ENCODE measurements at places on chromosomes 6 and 20. TPM values are rescaled to one million over a fixed set of nuclear protein-coding genes. Genes with fewer than 3 reads are reported as not detected.

DNA sequence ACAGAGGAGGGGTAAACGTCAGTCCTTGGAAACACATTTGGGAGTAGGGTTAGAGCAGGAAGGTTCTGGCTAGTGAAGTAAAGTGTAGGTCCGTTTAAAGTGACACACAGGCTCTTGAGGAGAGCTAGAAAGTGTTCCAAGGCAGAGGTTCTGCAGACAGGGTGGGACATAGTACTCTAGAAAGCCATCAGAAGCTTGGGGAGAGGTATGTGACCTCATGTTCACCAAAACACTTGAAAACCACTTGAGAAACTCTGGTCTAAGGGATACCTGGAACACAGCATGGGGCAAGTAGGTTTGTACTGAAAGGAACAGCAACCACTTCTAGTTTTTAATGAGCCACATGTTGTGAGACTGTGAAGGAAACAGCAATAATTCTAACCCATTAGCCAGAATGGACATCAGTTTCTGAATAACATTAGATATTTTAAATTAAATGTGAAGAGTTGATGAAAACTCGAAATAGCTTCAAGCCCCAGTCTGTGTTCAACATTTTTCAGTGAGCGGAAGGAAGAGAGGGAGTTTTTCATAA lies 49.0 kb downstream of the SOBP start:
- DNase-seq: no peak

GRCh38 chr20:22916021-22916842 lies 118.9 kb upstream of the SSTR4 start:
- no peak for DNase-seq

DNA sequence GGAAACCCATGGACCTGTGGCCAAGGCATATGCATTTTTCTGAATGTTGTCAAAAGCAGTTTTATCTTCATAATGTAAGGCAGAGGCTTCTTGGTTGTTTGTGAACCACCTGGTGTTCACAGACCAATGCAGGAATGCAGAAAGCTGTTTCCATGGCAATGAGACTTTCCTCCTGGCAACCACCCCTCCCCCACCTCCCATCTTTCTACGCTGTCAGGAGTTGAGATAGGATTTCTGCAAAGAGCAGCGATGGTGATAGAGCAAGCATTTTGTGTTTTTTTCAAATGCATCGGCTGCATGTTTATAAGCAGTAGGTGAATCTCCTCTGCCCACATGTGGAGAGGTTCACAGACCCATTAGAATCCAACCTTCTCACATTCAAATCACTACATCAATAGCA lies 114.1 kb upstream of the SMLR1 start:
- peak; percentile 32 for DNase-seq

DNA sequence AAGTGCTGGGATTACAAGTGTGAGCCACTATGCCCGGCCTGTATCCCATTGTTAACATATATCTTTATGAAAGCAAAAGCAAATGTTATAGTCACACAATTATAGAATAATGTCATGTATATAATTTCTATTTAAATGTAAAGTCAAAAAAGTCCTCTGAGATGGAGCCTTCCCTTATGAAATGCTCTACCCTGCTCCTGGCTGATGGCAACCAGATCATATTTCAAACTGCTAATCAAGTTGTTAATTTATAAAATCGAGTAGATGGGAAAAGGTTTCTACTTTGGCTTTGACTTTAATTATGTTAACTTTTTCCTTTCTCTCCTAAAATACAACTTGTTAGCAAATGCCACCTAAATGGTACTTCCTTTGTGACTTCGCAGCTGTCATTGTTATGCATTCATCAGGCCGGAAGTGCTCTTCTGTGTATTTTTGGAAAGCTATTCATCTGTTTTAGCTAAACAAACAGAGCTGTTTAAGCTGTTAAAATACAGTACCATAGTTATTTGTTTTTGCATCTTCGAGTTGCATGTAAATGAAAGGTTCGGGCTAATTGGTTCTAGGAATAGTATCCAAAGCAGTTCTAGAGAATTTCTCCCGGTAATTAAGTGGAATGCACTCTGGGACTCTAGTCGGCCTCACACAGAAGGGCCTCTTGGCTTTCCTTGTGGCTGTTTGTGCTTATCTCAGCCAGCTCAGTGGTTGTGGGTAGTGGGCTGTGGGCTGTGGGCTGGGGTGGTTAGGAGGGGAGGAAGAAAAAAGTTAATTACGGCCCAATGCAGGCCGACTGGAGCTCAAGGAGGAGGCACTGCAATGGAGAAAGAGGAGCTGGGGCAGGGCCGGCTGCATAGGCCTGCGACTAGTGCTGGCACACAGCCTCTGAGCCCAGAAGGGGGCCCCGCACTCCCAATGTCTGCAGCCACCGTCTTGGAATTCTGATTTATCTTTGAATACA lies 34.8 kb downstream of the SLC35D3 start:
- DNase-seq: no peak

DNA sequence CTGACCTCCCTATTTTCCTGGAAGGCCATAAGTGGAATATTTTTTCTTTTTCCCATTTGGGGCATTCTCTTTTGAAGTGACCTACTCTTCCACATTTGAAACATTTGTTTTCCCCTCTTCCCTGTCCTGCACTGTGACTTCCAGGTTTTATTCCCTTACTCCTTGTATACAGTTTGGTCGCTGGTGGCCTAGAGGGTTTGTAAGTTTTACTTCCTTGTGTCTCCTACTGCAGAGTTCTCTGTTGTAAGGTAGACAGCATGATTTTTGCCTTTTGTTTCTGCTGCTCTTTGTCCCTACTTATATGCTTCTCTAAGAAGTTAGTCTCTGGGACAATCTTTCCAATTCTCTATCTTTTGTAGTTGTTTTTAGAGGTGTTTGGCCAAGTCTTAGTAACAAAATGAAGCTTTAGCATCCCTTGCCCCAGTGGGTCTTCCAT lies 7.4 kb upstream of the ZNFX1 start:
- DNase-seq: no peak

- DNase-seq: no peak
These were observed 60.7 kb upstream of the LTV1 start for GRCh38 chr6:143782481-143782880.

GRCh38 chr20:3068986-3069900 lies 2.2 kb upstream of the OXT start:
- no peak for DNase-seq

DNA sequence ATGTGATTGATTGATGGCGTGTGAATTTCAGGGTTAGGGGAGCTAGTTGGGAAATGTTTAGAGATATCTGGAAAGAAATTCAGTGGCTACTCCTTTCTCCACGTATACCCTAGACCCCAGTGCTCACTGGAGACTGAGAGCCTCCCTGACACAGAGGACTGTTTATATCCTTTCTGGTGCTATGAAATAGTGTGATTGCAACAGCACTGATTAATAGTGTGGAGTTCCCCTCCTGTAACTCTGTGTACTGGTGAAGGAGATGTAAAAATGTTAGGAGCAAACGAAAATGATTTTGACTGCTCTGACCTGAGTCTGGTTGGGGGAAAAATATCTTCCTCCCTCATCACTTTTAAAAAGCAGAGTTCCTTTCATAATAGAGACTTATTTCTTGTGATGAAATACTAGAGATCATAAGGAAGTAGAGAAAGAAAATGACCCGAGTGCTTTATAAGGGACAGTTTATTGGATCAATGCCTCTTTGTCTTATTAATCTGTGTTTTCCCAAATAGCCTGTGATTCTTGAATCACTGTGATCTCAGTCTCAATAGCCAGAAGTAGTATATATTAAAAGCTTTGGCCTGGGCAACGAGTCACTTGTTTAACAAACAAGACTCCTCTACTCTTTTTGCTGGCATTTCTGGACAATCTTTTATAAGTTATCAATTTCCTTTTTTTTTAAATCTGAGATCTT lies 92.3 kb downstream of the RNF182 start:
- DNase-seq: no peak

DNA sequence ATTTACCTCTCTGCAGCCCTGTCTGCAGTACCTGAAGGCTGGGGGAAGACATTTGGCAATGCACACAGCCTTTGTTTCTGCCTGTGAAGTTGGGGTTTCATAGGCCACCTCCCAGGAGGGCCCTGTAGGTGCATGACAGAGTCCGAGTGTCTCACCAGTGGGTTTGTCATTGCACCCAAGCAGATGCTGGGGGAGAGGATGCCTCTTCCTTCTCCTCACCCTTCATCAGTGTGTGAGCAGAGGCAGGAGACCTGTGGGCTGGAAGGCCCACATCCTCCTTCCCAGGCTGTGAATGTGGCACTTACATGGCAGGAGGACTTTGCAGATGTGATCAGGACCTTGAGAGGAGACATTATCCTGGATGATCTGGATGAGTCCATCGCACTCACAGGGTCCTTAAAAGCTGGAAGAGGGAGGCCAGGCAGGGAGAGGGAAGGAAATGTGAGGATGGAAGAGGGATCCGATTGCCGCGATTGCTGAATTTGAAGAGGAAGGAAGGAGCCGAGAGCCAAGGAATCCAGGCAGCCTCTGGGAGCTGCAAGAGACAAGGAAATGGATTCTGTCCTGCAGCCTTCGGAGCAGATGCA lies 30.4 kb downstream of the SYNJ2 start:
- peak; percentile 36 for DNase-seq

GRCh38 chr6:44034931-44035345 lies 92.3 kb downstream of the MRPL14 start:
- no peak for DNase-seq

GRCh38 chr20:48604426-48604825 lies 223.4 kb downstream of the PREX1 start:
- no peak for DNase-seq

DNA sequence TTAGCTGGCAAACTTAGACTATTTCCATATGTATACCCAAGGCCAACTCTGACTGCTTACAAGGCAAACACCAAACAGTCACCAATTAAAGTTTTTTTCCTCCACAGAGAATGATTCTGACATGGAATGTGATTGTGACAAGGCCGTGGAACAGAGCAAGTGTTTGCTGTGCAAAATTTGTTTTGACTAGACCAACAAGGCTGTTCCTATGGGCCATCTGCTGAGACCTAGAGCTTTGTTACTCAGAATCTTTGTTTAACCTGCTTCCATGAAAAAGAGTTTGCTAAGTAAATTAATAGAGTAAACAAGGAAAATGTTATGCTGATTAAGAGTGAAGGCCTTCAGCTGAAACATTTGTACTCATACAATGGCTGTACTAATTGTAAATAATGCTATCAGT lies 51.6 kb upstream of the IMPG1 start:
- DNase-seq: no peak

Gene C20orf202
- total RNA-seq: 1.2 TPM

Gene GLP1R
- total RNA-seq: 2.8 TPM

Gene FAM83C
- total RNA-seq: not detected

Gene MOCS3
- 5.3 TPM for total RNA-seq

Data from dorsolateral prefrontal cortex (tissue), 122 donors.